Fibroblast of skin of scalp (primary cell): ENCODE measurements at places on chromosomes 6 and 20.

GRCh38 chr20:10659651-10660601 is 13.9 kb downstream of the JAG1 start:
- no peak for DNase-seq

GRCh38 chr6:28981431-28981832 is 23.7 kb downstream of the ZNF311 start:
- peak; percentile 79 for DNase-seq

DNA sequence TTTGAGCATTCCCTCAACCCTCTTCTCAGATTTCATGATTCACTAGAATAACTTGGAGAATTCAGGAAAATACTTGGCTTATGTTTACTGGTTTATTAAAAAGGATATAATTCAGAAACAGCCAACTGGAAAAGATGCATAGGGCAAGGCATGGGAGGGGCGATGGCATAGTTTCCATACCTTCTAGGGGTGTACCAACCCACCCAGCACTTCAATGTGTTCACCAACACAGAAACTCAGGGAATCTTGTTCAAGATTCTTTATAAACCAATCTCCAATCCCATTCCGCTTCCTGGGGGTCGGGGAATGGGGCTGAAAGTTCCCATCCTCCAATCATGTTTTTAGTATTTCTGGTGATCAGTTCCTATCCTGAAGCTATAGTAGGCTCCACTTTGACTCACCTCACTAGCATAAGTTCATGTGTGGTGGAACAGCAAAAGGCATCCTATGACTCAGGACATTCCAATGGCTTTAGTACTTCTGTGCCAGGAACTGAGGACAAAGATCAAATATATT is 164.4 kb downstream of the SIM1 start:
- peak; percentile 96 for DNase-seq

- DNase-seq = no peak
Observed at GRCh38 chr6:31702405-31702818, 712 bp downstream of the ABHD16A start.

GRCh38 chr6:145878591-145879295 is 64.1 kb upstream of the FBXO30 start:
- DNase-seq = peak; percentile 17
